Kidney glomerular epithelial cell (primary cell): ENCODE measurements at places on chromosomes 1 and 21.

DNA sequence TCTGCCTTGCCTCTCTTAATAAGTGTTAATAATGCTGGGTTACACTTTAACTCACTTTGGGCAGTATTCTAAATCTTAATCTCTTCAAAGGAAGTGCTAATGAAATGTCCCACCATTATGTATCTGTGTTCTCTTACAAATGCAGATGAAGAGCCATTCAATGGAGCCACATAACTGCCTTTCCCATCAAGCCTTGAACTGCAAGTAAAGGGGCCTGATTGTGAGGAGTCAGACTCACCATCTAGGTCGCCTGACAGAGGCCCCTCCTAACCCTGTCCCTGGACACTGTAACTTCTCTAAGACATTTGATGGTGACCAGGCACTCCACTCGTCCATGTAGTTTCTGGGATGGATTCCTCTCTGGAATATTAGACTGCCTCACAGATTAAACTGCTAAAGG, 329.4 kb downstream of the KIF26B start:
- DNase-seq = no peak

GRCh38 chr1:66490816-66491215, 43.1 kb upstream of the SGIP1 start:
- no peak for DNase-seq

DNA sequence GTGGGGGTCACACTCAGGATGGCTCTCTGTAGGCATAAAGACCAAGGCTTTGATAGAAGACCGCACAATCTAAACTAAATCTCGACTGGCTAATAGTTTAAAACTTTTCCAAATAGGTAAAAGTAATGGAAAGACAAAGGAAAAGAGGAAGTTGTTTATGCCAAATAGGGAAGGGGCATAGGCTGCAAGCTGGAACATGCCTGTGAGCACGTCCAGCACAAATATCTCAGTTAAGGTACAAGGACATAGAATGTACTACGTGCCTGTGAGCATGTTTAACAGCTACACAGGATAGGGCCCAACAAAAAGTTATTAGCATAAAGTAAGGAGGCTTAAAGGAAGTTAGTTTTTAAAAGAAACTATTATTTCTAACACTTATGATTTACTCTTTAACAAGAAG, 27.6 kb upstream of the GUCA2A start:
- DNase-seq = no peak

DNA sequence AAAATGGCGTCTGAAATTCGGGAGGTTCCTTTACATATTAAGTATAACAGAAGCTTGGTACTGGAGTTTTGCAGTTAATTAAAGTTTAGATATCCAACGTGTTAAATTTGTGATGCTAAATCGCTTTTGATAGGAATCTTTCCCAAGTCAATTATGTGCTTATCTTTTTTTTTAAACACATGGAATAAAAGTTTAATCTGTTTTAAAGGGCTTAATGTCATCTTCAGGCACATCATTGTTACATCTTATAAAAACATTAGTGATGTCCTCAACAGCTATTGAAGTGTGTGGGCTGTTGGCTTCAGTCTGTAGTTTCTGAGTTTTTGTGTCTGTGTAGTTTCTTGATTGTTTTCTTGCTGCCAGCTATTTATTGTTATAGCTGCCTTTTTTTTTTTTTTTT, 5.3 kb downstream of the FMN2 start:
- DNase-seq = no peak

- no peak for DNase-seq
Observed at GRCh38 chr1:193103759-193104501, 1.3 kb downstream of the GLRX2 start.

DNA sequence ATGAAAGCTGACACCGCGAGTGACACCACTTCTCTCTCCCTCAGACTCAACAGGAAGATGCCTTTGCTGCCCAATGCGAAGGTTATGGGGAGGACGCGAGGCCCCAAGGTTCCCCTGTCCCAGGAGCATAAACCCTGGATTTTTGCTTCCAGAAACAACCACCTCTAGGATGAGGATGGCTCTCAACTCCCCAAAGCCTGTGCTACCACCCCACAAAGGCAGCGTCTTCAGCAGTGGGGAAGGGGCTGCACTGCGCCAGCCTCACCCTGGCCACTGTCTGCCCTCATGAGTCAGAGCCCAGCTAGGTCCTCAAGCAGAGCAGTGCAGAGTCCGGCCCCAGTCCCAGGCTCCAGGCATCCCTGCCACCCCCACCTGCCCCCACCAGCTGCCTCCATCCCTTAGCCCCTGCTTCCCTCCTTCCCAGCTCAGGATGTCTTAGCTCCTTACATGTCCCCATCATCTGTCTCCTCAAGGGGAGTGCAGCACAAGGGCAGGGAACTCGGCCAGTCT, 6.9 kb upstream of the SRARP start:
- DNase-seq = no peak

DNA sequence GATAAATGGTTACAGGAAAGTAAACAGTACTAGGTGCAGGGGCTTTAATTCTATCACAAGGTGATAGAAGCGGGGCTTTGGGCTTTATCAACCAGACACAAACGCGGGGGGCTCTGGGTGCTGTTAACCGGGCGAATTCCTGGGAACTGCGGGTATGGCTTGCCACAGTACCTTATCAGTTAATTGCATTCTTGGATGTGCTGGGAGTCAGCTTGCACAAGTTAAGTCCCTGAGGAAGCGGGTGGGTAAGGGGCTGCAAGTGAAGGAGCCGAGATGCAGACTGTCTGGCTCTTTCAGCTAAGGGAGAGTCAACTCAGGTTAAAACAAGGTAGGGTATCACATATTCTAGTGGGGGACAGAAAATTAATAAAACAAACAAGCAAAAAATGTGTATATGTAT, 661 bp downstream of the GBP4 start:
- DNase-seq = no peak

DNA sequence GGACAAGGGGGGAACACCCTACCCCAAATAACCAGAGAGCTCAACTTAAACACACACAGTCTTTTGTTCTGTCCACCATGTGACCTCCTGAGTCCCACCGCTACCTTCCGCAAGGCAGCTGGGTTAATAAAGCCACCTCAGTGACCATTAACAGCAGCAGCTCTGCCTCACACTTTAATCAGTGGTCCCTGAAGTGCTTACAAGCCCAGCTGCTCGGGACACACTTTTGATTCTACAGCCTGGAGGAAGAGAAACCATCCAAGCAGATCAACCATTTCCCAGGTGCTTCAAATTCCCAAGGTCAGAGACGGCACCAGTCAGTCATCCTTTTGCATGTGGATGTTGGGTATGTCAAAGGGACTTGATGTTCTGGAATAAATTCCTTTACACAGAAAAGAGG, 70.1 kb downstream of the KCNJ15 start:
- no peak for DNase-seq

GRCh38 chr1:1197188-1197500, 9.2 kb downstream of the TNFRSF18 start:
- DNase-seq = no peak

GRCh38 chr1:46784666-46785065, 14.2 kb upstream of the CYP4B1 start:
- DNase-seq = no peak

DNA sequence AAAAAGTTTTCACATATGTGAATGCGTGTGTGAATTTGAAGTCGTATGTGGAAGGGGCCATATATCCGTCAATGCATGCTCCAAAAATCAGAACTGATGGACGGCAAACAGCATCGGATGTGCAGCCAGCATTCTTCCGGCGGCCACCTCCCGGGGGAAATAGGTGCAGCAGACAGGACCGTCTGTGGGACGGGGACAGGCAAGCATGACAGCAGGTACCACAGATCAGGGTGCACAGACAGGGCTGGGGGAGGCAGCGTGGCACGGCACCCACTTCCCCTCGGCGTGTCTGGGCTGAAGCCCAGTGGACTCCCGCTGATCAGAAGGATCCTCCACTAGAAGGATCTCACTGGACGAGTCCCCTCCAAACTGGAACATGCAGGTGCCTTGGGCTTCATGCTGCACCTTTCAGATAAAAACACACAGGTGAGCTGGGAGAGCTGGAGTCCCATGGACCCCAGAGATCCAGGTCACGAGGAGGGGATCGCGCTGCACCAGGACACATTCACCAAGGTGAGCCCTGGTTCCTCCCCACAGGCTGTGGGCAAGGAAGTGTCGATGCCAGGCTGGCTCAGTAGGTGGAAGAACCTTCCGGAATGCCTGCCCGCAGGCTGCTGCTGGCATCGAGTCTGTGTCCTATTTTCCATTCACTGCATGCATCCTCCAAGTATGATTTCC, 25.3 kb downstream of the PDE9A start:
- DNase-seq = no peak

DNA sequence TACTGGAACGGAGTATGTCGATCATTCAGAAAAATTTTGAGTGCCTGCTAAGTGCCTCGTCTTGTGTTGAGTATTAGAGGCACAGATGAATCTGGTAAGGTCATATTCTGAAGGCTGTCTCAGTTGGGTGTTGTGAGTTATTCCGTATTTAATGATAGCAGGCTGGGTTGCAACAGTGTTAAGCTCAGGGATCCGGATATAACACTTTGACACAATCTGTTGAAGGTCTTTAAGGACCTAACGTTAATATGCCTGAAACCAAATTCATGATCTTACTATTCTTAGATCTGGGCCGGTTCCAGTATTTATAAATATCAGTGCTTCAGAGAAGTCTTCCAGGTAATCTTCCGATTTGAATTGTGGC, 555 bp downstream of the PRPF38A start:
- no peak for DNase-seq

GRCh38 chr1:107147843-107148242, 7.0 kb downstream of the NTNG1 start:
- DNase-seq = no peak

- no peak for DNase-seq
Observed at GRCh38 chr1:2962946-2963345, 58.3 kb upstream of the ACTRT2 start.

GRCh38 chr1:53316766-53317581, 10.9 kb downstream of the LRP8 start:
- no peak for DNase-seq

GRCh38 chr1:220094016-220094911, at the start of gene IARS2:
IARS2 (plus strand) TSS chr1:220094132; CDS start chr1:220094217, 85 bp downstream.
- DNase-seq = peak; percentile 50

DNA sequence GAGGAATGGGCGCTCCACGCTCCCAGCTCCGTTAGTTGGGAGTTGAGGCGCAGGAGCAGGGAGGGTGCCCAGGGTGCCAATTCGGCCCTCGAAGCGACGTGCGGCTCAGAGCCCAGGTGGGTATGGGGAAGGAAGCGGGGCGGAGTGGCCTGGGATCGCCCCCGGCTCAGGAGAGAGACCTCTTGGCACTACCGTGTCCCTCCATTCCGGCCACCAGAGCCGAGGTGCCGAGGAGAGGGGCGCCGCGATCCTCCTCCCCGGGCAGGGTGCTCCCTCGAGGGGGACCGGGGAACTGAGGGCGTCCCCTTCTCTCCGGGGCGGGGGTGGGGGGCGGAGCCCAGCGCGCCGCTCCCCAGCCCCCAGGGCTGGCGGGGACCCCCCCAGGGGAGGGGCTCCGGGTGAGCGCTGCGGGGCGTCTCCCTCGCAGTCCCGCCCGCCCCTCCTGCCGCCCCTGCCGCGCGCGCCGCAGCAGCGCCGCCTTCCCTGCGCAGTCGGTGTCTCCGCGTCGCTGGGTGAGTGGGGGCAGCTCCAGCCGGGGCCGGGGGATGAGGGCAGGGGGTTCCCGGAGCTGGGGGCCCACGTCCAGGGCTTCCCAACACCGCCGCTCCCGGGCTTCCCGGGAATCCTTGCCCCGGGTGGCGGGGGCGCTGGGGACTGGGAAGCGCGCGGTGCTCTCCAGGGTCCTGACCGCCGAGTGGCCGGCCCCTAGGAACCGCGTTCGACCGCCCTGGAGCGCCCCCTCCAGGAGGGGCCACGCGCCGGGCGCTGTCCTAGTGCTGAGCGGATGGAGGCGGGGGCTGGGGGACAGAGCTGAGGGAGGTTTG, at the start of gene HPCA:
Gene HPCA, plus strand, starts transcription at position 488 of the 824 bp plus-strand sequence. CDS start 2,408 bp downstream, outside the sequence.
- DNase-seq = peak; percentile 34

DNA sequence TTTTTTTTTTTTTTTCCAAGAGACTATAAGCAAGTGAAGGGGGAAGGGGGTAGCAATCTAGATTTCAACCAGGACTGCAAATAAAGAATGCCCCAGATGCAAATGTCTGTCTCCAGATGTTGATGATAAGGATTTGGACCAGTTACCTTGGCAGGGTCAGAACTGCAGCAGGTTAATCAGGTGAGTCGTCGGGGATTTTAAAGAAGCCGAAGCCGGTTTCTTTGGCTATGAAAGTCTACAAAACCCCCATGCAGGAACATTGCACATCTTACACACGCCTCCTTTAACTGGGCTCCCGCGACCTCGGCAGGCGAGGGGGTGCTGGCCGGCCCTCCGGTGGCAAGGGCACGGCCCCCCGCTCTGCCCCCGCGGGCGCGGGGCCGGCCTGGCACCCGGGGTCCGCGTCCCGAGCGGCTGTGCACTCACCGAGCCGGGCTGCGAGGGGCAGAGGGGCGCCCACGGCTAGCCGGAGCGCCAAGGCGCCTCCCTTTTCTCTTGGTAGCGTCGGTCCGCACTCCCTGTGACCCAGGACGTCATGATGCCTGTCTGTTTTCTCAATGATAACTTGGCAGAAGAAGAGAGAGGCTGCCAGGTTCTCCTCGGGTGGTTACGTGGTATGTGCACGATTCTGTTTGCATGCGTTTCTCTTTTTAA, 366.3 kb upstream of the ESRRG start:
- peak; percentile 62 for DNase-seq

DNA sequence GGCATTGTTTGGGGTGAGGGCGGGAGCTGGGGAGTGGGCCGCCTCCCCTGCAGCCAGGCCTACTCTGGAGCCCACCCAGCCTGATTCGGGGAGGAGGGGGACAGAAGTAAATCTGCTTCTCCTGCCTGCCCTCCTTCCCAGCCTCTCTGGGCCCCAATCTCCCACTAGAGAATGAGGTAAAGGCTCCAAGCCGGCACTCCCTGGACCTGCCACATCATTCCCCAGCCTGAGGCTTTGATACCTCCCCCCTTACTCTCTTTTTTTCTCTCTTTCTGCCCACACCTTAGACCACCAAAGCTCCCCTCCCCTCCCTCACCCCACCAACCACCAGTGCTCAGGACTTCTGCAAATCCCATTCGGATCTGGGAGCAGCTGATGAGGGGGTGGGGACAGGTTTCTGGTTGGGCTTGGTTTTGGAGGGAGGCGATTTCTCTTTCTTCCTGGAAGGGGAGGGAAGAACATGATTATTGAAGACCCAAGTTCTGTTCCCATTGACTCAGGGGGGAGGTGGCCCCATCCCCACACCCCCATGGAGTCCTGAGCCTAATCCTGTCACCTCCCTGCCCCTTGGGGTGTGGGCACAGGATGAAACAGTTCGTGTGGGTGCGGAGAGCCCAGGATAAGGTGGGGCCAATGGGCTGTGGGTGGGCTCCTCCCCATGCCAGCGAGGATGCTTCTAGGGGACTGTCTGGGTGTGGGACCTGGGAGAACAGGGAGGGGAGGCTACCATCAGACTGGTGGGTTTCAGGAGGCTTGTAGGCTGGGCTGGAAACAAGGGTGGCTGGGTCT, 1.3 kb downstream of the MAP7D1 start:
- no peak for DNase-seq

- no peak for DNase-seq
Observed at GRCh38 chr1:203478231-203478630, 2.6 kb downstream of the PRELP start.

GRCh38 chr1:159647616-159648015, 60.0 kb downstream of the APCS start:
- DNase-seq = no peak

- DNase-seq = no peak
Observed at GRCh38 chr1:32357614-32358013, 4.7 kb downstream of the FAM229A start.
